H1 (cell line): ENCODE measurements at places on chromosomes 7 and 10.

DNA sequence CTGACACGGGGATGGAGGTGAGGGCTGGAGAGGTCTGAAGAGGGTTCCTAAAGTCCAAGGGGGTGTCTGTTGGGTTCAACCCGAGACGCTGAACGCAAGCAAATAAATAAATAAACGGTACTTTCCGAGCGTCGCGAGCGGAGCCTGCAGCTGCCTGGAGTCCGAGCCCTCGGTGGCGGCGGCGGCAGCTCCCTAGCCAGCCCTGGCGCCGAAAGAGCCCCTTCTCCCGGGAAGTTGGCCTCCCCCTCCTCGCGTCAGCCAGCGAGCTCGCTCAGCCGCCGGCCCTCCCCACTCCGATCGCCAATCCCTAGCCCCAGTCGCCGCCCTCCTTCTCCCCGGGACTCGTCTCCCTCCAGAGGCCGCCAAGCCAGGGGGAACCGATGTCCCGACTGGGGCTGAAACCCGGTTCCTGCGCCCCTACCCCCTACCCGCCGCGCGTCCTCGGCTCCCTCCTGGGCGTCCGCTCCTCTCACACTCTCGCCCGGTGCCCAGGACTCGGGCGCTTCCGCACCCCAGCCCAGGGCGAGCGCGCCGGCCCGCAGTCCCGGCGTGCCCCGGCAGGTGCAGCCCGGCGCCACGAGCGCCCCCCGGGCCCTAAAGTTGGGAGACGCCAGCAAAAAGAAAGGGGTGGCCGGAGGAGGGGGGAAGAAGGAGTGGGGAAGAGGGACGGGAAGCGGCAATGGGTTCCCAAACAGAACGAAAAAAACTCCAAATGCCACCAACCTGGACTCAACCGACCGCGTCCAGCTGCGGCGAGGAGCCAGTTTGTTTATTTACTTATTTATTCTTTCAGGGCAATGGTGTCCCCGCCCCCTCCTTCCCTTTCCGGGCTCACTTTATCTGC lies at the start of gene GFRA1:
GFRA1 (minus strand) TSS at position 767 of the 844 bp plus-strand sequence. CDS start 1,177 bp downstream, outside the sequence.
- DNase-seq: no peak

- DNase-seq: no peak
Measured at GRCh38 chr10:80126876-80127275, 5.7 kb upstream of the PLAC9 start.

GRCh38 chr10:129968853-129969183 lies 4.7 kb upstream of the EBF3 start:
- DNase-seq: no peak

- no peak for DNase-seq
Measured at GRCh38 chr10:91576096-91576545, 56.8 kb downstream of the PPP1R3C start.

DNA sequence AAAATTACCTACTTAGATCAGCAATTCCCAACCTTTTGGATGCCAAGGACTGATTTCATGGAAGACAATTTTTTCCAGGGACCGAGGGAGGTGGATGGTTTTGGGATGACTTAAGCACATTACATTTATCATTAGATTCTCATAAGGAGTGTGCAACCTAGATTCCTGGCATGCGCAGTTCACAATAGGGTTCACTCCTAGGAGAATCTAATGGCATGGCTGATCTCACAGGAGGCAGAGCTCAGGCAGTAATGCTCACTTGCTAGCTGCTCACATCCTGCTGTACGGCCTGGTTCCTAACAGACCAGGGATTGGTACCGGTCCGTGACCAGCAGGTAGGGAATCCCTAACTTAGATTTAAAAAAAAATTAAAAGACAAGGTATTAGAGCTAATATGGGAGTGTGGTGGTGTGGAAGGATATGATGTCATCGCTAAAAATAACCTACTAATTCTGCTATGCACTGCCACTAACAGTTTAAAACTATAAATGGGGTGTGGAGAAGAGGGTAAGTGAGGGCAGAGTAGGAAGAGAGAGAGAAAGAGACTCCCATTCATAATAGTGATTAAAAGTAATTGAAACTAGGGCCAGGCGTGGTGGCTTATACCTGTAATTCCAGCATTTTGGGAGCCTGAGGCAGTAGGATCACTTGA lies 282.7 kb downstream of the BAMBI start:
- DNase-seq: no peak

- no peak for DNase-seq
Measured at GRCh38 chr7:116180302-116180701, 30.0 kb upstream of the TES start.
